ENCODE measurements at places on chromosomes 4 and X.
A peak's percentile ranks its signal among the peaks of the same experiment; 100 is the strongest.

DNA sequence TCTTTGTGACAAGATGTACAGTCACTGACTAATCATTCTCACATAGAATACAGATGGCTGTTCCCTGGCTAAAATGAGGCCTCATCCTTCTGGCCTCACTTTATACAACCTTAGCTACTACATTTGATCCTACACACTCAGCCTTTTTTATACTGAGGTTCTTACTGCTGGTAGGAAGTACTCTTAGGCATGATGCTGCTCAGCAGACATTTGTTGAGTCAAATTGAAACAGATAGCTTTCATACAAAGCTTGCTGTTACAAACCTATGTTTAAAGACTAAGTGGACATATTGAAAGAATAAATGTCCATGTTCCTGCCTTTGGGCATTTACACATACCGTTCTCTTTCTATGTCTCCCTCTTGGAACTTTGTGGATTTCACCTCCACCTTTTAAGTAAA is 154.9 kb downstream of the NPFFR2 start:
- DNase-seq, result no peak

DNA sequence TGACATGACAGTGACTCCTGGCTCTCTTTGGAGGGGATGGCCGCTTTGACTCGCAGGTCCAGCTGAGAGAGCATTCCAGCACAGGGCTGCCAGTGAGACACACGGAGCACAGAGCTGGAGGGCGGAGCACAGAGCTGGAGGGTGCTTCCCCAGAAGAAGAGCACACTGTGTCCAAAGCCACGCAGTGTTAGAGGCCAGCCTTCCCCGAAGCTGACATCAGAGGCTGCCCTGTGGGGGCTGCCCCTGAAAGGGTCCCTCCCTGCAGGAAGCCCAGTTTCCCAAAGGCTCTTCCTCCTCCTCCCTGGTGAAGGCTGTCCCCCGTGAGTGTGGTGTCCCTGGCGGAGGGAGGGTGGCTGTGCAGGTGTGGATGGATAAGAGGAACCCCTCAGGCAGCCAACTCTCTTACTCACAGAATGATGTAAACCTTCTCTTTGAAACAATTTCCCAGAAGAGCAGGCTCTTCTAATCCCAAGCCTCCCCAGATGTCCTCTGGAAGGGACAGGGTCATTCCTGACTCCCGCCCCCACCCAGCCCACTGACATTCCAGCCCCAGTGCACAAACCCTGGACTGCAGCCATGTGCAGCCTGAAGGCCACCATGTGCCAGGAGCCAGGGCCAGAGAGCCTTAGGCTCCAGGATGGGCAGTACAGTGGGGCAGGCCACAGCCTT is 53.4 kb downstream of the PSAPL1 start:
- DNase-seq, result no peak

DNA sequence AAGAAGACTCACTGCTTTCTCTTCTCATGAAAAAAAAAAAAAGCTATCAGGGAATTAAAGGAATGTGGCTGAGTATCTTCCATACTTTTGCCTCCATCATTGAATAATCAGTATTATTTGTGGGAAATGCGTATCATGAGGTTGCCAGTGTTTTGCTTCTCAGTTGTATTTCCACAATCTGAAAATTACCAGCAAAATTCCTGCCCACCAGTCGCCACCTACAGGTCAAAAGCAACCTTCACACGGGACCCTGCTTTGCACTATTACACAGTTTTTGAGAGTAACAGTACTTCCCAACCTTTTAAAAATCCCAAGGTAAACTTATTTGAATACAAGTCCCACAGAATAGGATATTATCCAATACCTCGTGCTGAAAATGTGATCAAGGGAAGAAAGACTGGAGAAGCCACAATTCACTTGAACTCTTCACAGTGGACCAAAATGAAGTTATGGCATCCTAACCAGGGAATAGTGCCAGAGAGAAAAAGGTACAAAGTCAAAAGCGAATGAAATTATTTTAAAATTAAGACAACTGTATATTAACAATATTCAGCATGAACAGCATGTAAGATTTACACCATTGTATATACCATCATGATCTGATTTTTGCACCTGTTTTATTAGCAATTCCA is 30.4 kb downstream of the PGRMC1 start:
- no peak for DNase-seq

- DNase-seq, result peak; percentile 13
Observed at GRCh38 chr4:6071959-6072720, 53.9 kb upstream of the C4orf50 start.

DNA sequence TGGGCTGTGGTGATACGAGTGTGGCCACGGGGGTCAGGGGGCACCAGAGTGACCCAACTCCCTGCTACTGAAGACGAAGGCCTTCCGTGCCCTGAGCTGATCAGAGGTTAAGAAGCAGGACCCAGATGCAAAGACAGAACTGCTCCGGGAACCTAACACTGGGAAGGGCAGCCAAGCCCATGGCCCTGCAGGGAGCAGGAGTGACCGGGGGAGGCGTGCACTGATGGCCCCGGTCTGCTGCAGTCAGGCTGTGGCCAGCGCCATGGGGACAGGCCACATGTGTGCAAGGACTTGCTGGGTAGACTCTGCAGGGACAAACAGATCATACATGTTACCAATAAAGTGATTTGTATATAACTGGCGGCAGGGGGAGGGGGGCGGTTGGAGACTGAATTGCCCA is 74.6 kb downstream of the ACOX3 start:
- DNase-seq, result no peak

- DNase-seq, result no peak
Observed at GRCh38 chr4:177287255-177287654, 22.4 kb upstream of the NEIL3 start.

GRCh38 chr4:107977966-107978705 is 11.6 kb upstream of the HADH start:
- no peak for DNase-seq

GRCh38 chr4:76301068-76301774 is 5.3 kb upstream of the STBD1 start:
- DNase-seq, result no peak

DNA sequence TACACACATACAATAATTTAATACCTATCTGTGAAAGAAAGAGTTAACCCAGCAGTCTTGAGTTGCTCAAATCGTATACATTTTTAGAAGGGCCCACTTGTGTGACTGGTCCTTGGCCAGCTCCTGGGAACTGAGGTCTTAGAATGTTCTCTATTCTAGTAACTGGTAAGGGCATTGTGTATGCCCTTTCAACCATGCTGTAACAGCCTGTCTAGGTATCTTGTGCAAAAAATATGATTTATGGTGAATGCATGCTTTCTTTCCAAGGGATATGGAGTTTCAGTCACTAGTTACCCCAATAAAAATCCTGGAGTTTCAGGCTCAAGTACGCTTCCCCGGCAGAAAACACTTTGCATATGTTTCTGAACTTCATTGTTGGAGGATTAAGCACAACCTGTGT is 140.6 kb downstream of the NEXMIF start:
- no peak for DNase-seq

GRCh38 chr4:25797136-25797535 is 65.7 kb downstream of the SEL1L3 start:
- DNase-seq, result no peak

All from NCI-H1105 (cell line).